Activated CD4-positive, CD25-positive, alpha-beta regulatory T cell treated with anti-CD3 and anti-CD28 coated beads, Interleukin-2, amount 50 U/mL, for 16 hours (primary cell): ENCODE measurements at places on chromosomes 1 and 21.

DNA sequence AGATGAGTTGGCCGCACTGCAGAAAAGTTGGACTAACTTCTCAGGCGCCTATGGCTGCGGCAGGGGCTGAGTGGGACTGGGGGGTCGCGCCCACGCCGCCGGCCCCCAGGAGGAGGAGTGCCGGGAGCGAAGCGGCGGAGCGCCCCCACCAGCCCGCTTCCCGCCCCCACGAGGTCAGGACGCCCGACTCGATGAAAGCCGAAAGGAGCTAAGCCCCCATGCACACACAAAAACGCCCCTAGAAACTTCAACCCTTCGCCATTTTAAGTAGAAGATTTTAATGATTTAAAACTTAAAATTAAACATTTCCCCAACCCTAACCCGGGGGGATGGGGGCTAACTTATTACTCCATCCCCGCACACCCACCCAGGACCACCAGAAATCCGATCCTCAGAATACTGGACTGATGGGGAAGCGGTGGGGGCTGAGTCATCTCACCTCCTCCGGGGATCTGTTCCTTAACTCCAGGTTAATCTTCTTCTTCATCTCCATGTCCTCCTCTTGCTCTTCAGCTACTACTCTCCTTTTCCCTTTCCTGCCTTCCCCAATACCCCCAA, 539 bp downstream of the ANP32E start:
- peak; percentile 11 for DNase-seq

DNA sequence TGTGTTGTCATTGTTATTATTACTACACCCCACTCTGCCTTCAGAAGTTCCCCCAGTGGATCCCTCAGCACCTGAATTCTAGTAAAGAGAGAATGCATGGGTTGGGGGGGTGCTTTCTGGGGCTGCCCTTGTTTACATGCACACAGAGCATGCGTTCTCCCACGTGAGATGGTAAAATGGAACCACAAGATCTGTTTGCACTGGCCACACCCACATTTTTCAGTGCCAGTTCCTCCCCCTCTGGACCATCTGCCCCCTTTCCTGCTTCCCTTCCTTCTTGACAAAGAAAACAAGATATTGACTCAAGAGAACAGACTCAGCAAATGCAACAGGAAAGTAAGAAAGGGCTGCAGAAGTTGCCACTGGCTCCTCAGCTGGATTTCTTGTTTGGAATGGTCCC, 8.9 kb downstream of the SLC6A17 start:
- DNase-seq = no peak

GRCh38 chr1:29120947-29121485, 2.7 kb downstream of the TMEM200B start:
- peak; percentile 11 for DNase-seq

- no peak for DNase-seq
Observed at GRCh38 chr1:89262643-89263042, 10.0 kb downstream of the GBP5 start.

GRCh38 chr21:33754481-33754880, 112.2 kb downstream of the ITSN1 start:
- no peak for DNase-seq

DNA sequence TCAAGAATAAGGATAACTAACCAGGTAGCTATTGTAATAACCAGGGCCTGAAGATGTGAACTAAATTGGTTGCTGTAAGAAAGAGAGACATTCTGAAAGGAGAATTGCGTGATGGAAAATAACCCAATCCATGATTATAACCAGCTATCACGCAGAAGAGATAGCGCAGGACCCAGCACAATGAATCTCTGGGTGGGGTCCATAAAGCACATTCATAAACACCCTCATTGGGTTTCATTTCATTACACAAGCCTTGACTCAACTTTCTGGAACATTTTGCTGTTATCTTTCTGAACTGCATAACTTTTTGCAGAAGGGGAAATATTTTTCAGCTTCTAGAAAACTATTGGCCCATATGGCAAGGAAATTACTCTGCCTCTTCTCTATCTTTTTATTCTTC, 45.3 kb upstream of the CDC7 start:
- no peak for DNase-seq

- DNase-seq = no peak
Observed at GRCh38 chr1:224707843-224708725, 92.0 kb downstream of the CNIH3 start.

GRCh38 chr21:29538115-29538514, 239.4 kb downstream of the BACH1 start:
- DNase-seq = no peak

DNA sequence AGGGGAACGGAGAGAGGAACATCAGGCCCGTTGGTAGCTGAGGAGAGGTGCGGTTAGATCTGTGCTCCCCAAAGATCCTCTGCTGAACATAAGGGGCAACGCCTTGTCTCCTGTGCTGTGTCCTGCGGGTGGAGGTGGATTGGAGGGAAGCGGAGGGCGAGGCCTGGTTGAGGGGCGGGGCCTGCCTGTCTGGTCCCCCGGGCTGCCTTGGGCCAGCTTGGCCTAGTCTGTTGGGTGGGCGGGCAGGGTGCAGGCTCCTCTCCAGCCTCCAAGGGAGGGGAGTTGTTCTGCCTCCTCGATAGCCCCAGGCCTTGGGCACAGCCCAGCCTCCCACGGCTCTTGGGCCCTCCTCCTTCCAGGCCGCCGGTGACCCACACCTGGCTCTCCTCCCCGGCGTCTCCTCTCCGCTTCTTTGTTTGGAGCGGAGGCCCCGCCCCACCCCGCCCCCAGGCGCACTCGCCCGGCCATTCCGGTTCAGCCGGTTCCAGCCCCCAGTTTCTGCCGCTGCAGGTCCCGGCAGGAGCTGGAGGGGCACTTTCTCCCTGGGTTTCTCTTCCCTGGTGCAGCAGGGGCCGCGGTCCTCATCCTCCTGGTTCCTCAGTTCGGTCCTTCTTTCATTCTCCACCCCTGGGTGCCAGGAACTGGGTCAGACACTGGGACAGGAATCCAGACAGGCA, 19.4 kb downstream of the PTPRF start:
- no peak for DNase-seq

DNA sequence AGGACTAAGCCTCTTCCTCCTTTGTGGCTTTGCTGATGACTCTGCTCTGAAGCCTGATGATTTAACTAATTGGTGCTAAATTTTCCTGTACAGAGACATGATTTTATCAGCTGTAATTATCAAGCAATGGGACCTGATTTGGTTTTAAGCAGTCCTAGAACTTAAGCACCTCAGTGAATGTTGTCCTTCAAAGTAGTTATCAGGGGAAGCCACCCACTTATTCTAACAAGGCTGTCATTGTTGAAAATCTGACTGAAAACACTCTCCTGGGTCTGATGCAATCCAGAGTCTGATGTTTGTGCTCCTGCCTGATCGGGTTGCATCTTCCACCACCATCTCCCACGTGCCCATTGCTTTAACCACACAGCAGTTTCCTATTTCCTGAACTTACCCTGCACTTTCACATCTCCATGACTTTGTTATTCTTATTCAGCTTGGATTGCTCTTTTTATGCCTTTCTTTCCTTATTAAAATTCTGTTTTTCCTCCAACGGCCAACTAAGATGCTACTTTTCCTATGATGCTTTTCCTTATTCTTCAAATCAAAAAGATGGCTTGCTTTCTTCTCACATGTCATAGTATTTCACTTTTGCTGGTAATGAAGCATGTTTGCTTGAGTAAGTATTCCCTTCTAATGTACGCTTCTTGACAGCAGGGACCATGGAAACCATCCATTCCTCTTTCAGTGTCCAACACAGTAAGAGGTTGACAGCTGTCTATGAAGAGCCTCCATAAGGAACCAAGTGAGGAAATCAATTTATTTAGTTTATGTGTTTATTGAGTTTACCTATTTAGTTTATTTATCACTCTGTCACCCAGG, 55.0 kb downstream of the S1PR1 start:
- DNase-seq = no peak

- DNase-seq = no peak
Observed at GRCh38 chr1:78255846-78256245, 210.1 kb downstream of the GIPC2 start.

DNA sequence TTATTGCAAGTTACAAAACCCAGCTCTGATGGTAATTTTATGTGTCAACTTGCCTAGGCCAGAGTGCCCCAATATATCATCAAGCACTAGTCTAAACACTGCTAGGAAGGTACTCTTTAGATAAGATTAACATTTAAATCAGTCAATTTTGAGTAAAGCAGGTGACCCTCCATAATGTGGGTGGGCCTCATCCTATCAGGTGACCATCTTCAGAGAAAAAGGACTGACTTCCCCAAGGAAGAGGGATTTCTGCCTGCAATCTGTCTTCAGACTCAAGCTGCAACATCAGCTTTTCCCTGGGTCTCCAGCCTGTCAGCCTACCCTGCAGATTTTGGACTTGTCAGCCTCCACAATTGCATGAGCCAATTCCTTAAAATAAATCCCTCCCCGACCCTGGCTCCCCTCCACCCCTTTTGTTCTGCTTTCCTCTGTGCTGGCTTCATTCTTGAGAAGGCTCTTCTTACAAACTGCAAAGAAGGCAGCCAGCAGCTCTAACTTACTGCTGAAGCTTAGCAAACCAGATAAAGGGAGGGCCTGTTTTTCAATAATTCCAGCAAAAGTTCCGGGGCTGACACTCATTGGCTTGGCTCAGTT, 56.4 kb upstream of the RUNX3 start:
- DNase-seq = no peak

GRCh38 chr1:247337961-247338360, 6.3 kb upstream of the ZNF496 start:
- DNase-seq = no peak

DNA sequence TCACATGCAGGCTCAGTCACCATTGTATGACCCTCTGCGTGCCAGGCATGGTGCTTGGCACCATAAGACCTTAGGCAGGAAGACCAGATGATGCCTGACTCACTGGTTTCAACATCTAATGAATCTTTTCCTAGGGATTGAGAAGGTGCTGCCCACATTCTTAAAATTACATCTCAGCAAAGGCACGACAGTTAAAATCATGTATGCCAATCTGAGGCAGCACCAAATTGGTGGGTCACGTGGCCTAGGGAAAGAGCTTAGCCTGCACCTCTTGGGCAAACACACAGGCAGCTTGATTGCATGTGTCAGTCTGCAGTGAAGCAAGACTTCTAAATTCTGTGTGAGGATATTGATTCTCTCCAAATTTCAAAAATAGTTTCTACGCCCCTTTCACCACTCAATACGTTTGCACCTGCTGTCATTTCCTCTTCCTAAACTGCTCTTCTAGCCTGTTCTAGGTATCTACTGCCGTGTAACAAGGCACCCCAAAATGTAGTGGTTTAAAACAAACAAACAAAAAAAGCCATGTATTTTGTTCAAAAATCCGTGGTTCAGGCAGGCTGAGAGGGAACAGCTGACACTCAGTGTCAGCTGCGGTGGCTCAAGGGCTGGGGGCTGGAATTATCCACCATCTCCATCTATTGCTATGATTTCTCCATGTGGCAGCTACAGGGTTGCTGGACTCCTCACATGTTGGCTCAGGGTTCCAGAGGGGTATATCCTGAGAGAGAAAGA, 160.2 kb upstream of the FGGY start:
- DNase-seq = no peak

DNA sequence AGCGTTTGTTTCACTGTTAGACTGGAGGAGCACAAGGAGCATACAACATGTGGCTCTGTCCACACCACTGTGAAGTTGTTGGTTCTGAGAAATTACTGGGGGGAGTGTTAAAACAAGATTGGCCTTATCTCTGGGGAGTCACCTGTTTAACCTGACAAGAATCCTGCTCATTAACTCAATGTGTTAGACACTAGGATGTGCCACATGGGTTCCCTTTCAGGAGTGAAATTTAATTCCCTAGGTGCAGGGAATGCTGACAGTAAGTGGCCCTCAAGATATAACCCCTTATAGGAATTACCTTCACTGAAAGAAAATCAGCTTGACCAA, 45.8 kb upstream of the WNT2B start:
- no peak for DNase-seq

- no peak for DNase-seq
Observed at GRCh38 chr1:201061049-201061448, 37.5 kb upstream of the KIF21B start.

DNA sequence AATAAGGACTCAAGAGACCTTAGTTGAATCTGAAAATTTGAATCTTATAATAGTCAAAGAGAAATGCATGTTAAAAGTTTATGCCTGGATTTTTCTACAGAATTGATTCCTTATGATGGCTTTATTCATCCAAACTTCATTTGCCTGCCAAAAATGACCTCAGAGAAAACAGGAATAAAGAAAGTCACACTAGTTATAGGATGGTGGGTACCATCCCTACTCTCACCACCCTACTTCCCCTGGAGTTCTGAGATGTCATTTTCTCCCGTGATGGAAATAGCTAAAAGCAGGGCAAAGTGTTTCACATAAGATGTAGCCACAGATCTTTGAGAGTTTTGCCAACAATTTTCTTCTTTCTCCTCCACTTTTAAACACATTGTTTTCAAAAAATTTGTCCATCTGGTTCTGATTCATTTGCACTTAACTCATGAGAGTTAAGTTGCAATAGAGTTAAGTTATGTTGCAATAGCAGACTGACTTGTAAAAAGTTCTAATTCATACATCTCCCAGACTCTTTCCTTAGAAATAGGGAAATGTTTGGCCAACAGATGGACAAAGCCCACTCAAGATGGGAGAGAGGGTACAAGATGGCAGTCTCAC, 384.6 kb downstream of the PLPP3 start:
- DNase-seq = no peak

- DNase-seq = no peak
Observed at GRCh38 chr1:34740161-34740868, 14.5 kb upstream of the GJB5 start.

DNA sequence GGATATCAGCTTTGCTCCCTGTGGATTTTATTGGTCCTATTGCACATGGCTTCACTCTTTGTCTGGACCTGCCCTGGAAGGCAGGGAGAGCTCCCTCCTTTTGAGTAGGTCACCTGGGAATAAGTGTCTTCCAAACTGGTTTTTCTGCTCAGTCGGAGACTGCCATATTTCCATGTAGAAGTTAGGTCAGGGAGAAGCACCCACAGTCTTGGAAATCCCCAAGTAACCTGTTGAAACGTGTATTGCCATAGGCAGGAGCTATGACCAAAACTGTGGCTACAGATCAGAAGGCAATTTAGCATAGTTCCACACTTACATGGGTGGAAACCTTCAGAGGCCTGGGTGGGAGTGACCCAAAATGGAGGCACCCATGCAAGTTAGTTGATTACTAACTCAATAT, 3.5 kb upstream of the GNG12 start:
- DNase-seq = no peak
